Gastrocnemius medialis (tissue), 4 donors: ENCODE measurements at places on chromosomes 6 and 20. TPM values are rescaled to one million over a fixed set of nuclear protein-coding genes. Genes with fewer than 3 reads are reported as not detected.

GPLD1 gene
- 0.23 TPM for total RNA-seq

AKAP12 gene
- 6.4 TPM for total RNA-seq

CRISP2 gene
- total RNA-seq: not detected

MUC21 gene
- not detected for total RNA-seq

BIRC7 gene
- not detected for total RNA-seq

FNDC1 gene
- total RNA-seq: 0.41 TPM

OR12D3 gene
- not detected for total RNA-seq

JPH2 gene
- 28.4 TPM for total RNA-seq

DXO gene
- 11.5 TPM for total RNA-seq

FRS3 gene
- 6.9 TPM for total RNA-seq

DHX35 gene
- 10.8 TPM for total RNA-seq

ASF1A gene
- 10.7 TPM for total RNA-seq

PEX6 gene
- 17.1 TPM for total RNA-seq

SLC22A7 gene
- not detected for total RNA-seq

PXDC1 gene
- 19.0 TPM for total RNA-seq

FLRT3 gene
- total RNA-seq: 3.0 TPM

SAMD5 gene
- 0.07 TPM for total RNA-seq

OOEP gene
- total RNA-seq: not detected

MAK gene
- total RNA-seq: not detected

BANF2 gene
- not detected for total RNA-seq

FOXC1 gene
- 2.4 TPM for total RNA-seq

KHDC1L gene
- not detected for total RNA-seq

ENPP3 gene
- total RNA-seq: not detected

HSD17B8 gene
- 28.3 TPM for total RNA-seq

TFAP2A gene
- not detected for total RNA-seq

ZNF335 gene
- 12.5 TPM for total RNA-seq

MUCL3 gene
- not detected for total RNA-seq

BRD2 gene
- 84.5 TPM for total RNA-seq

PAK5 gene
- total RNA-seq: not detected

BHLHE23 gene
- total RNA-seq: not detected

TGM3 gene
- total RNA-seq: not detected

CGA gene
- total RNA-seq: not detected

PABPC1L gene
- total RNA-seq: 3.8 TPM
